ENCODE measurements at places on chromosomes 4 and X. TPM values are rescaled to one million over a fixed set of nuclear protein-coding genes. Genes with fewer than 3 reads are reported as not detected.

Gene CBLL2
- not detected for total RNA-seq

Gene SHISA3
- 18.0 TPM for total RNA-seq

GRCh38 chr4:1398681-1399507 lies 7.3 kb downstream of the NKX1-1 start:
- DNase-seq: no peak
- no peak overlapping the region for H3K4me3 ChIP-seq
- no peak overlapping the region for H3K27ac ChIP-seq
- peaks cover 51% of the 10 kb centered on the region for H3K27me3 ChIP-seq
- H3K36me3 ChIP-seq: no peaks in the 10 kb centered on the region

GRCh38 chr4:189780391-189780790 lies 160.3 kb upstream of the FRG1 start:
- no peak overlapping the region for H3K4me3 ChIP-seq
- no peak for DNase-seq
- peaks cover 6% of the 10 kb centered on the region for H3K4me1 ChIP-seq
- H3K36me3 ChIP-seq: no peaks in the 10 kb centered on the region

- H3K27me3 ChIP-seq: no peaks in the 10 kb centered on the region
- H3K36me3 ChIP-seq: no peaks in the 10 kb centered on the region
- no peak overlapping the region for H3K4me3 ChIP-seq
- DNase-seq: peak; percentile 74
These were observed 119.5 kb upstream of the LIMCH1 start for GRCh38 chr4:41418444-41418843.

DNA sequence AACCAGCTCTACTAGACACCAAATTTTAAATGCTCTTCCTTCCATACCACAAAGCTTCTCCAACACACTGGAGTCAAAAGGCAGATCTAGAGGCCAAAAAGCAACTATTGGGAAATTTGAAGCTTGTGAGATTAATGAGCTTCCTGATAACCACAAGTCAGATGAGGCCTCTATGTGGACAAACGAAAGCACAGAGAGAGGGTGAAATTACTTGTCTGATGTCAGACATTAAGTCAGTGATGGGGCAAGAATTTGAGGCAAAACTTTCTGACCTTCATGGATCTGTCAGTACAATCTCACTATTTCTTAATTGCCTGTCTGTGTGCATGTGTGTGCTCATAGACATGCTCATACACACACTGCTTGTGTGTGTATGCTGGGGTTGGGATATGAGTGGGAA lies 103.6 kb downstream of the GUCY2F start:
- DNase-seq: peak; percentile 2
- no peak overlapping the region for H3K4me3 ChIP-seq
- H3K4me1 ChIP-seq: no peaks in the 10 kb centered on the region
- no peaks in the 10 kb centered on the region for H3K36me3 ChIP-seq

- H3K27me3 ChIP-seq: no peaks in the 10 kb centered on the region
- no peaks in the 10 kb centered on the region for H3K4me1 ChIP-seq
- no peak overlapping the region for H3K27ac ChIP-seq
These were observed 80.4 kb upstream of the GPC4 start for GRCh38 chrX:133495464-133496391.

All from endodermal cell (in vitro differentiated cells).